Stimulated activated CD8-positive, alpha-beta memory T cell treated with anti-CD3 and anti-CD28 coated beads, Interleukin-15, amount 100 ng/mL, for 1 hour (primary cell): ENCODE measurements at places on chromosomes 3 and 15.

- DNase-seq: no peak
These were observed 546.6 kb downstream of the MFSD1 start for GRCh38 chr3:159348431-159348830.

DNA sequence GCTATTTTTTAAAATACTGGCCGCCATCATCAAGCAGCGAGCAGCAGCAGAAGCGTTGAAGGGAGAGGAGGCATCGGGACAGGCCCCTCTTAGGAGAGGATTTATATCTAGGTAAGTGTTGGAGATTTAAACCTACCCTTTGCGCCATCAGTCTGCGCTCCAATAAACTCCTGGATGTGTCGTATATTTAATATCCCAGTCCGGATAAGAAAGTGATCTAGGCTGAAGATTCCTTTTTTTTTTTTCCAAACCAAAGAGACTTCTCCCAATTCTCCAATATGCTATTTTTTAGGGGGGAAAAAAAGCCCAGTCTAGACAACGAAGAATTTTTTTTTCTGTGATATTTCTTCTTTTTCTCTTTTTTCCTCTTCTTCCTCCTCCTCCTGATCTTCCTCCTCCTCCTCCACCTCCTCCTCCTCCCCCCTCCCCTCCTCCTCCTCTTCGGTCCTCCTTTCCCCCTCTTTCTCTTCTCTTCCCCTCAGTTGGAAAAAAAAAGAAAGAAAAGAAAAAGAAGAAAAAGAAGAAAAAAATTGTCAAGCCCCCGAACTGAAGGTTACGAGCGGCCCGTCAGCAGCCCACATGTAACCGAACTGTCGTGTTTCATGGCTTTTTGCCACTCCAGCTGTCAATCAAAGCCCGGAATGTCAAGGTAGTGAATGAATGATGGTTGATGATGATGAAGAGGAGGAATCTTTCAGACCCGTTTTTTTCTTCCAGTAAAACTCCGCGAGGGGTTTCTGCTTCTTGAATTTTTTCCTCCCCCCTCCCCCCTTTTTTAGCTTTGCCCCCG is 835 bp downstream of the MEIS2 start:
- no peak for DNase-seq

GRCh38 chr15:35305031-35305550 is 220.0 kb upstream of the NANOGP8 start:
- DNase-seq: no peak

DNA sequence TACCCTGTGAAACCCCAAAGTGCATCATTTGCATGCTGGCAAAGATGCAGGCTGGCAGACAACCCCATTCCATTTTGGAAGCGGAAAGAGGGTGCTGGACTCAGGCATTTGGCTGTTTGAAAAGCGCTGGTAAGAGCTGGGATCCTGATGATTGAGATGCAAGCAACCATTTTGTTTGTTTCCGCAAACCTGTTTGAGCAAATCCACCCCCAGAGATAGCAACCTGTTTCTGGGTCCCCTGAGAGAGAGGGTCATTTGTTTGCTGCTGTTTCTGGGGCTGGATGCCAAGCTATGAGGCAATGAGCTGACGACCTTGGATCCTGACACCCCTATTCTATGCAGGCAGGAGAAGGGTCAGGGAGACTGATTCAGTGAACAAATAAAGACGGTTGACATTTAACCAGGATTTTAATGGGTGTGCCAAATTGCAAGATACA is 9.8 kb downstream of the SLC6A1 start:
- DNase-seq: no peak

DNA sequence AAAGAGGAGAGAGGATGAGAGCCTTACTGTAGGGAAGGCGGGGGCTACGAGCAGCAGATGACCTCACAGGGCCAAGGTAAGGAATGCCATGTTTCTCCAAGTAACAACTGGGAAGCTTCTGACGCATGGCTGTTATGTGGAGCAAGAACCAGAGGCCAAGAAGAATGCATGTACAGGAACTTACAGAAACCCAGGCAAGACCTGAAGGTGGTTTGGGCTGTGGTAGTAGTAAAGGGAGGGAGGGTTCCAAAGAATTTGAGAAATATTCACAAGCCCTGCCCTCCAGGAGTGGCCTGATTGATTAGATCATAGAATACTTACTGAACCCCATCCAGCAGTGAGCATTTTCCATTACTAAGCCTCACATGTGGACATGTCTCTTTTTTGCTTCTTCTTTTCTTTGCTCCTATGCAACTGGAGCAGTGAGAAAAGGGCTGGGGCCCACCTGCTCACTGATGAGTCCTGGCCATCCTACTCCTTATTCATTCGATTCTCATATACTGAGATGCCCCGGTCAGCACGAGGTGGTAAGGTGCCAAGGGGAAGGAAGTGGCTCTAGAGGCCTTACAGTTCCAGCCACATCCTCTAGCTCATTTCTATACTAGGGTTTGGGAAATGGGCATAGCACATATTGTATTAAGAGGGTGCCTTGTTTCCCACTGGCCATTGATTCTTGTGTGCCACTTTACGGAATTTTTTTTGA is 8.3 kb upstream of the SLC12A8 start:
- DNase-seq: no peak

DNA sequence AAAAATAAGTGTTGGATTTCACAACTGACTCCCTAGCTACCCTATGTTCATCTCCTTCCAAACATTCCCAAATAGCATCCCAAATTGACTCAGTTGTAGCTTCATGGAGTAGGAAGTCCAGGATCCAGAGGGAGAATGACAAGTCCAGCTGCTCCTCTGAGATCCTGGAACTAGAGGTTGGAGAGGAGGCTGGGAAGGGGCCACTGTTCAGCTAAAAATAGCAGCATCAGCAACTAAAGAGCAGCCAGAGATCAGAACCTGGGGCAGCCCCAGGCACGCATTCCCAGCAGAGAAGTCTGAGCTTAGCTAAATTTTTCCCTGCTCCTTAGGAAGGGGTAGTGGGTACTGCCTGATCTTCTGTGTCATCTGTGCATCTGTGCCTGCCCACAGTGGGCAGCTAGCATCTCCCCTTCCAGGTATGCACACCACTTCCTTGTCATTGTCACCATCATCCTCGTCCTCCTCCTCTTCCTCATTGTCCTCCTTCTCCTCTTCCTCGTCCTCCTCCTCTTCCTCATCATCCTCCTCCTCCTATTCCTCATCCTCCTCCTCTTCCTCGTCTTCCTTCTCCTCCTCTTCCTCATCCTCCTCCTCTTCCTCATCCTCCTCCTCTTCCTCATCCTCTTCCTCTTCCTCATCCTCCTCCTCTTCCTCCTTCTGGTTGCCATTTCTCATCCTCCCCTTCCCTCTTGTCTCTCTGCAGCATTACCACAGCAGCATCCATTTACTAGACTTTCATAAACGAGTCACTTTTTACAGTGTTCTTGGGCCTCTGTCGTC is 152.3 kb upstream of the ROPN1 start:
- no peak for DNase-seq

GRCh38 chr15:72474912-72475628 is 940 bp downstream of the ARIH1 start:
- DNase-seq: peak; percentile 65

DNA sequence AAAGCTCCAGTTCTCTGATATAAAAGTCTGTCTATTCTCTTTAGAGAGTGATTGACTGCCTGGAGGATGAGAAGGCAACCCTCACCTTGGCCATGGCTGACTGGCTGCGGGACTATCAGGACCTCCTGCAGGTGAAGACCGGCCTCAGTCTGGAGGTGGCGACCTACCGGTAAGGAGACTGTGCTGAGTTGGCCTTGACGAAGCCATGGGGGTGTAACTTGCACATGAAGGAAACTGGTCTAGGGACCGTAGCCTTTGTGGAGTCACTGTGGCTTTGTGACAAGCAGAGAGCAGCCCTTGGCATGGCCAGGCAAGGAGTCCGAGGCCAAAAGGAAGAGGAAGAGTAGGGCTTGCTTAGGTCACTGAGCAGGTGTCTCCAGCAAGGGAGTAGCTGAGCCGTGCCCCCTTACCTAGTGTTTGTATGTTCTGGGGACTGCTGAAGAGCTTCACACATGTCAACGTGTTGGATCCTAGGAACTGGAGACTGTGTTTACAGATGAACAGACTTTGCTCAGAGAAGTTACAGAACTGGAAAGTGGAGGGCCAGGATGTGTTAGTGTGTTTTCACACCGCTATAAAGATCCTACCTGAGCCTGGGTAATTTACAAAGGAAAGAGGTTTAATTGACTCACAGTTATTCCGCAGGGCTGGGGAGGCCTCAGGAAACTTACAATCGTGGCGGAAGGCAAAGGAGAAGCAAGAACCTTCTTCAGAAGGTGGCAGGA is 8.8 kb downstream of the SYNM start:
- no peak for DNase-seq

GRCh38 chr15:77138167-77138522 is 67.2 kb upstream of the TSPAN3 start:
- DNase-seq: no peak

DNA sequence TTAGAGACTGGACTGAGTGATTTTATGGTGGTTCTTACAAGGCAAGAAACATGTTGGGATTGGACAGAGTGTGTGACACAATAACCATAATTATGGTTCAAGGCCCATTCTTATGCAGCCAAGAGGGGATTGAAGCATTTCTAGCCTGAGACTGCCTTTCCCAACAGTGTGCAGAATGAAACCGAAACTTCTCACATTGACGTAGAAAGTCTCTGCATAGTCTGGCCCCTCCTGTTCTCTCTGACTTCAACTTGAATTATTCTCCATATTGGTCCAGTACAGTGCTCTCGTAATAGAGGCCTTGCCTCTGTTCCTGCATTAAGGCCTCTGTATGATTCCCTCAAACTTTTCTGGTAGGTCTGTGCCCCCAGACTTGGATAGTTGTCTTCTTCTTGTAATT is 138.3 kb downstream of the DIPK2A start:
- no peak for DNase-seq

DNA sequence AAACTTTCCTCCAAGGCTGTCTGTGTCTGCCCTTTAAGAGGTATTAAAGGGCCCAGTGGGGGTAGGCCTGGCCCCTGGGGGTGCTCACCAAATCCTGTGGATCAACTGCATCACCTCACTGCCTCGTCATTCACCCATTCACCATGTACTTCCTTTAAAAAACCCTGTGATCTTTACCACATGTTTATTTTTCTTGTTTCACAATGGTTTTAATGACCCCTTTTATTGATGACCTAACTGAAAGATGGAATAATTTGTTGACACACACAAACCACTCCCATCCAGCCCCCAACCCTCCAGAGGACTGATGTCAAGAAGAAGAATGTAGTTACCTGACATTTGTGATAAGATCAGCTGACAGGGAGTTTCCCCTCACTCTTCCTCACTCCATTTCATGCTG is 40.8 kb downstream of the KCNAB1 start:
- DNase-seq: no peak

DNA sequence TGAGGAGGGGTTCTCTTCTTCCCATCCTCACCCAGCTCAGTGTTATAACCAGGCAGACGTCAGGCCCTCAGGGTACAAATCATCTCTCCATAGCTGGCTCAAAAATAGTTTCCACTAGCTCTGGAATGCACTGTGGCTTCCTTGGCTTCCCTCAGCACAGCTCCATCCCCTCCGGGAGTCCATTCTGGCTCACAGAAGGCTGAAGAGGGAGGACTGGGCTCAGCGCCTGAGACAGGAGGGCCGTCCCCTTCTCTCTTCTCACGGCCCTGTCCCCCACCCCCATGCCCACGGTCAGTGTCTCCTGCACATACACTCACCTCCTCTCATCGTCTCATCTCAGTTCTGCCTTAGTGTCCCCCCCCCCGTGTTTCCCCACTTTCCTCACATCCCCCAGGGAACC is 50.1 kb downstream of the UMPS start:
- no peak for DNase-seq

- DNase-seq: no peak
These were observed 353.5 kb downstream of the MCTP2 start for GRCh38 chr15:94584833-94585244.

- no peak for DNase-seq
These were observed 3.9 kb upstream of the ARPP21 start for GRCh38 chr3:35635407-35635806.

DNA sequence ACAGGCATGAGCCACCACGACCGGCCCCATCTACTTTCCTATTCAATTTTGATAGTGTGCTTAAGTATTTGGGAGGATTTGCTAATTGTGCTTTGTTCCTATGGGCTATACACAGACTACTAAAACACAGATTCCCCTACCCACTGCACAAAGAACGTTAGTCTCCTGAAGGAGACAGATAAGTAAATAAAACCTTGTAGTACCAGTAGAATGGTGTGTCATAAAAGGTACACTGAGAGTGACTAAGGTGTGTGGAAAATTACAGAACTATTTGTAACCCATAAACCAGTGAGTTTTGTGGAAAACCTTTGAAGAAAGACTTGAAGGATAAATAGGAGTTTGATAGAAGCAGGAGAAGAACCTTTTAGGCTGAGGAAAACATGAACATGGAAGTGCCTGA is 158.2 kb downstream of the VPS8 start:
- DNase-seq: no peak
